Placental pericyte (primary cell): ENCODE measurements at places on chromosomes 2 and 18. TPM values are rescaled to one million over a fixed set of nuclear protein-coding genes. Genes with fewer than 3 reads are reported as not detected.

GPC1 gene
- total RNA-seq, result 51.9 and 78.5 TPM in 2 replicates

CYP1B1 gene
- total RNA-seq, result 11.5 and 70.2 TPM in 2 replicates

UGT1A1 gene
- total RNA-seq, result not detected in 2 replicates

FOSL2 gene
- 38.4 and 62.8 TPM in 2 replicates for total RNA-seq

FER1L5 gene
- total RNA-seq, result under 0.01 and 0.29 TPM in 2 replicates

SLC14A1 gene
- total RNA-seq, result 13.6 and 18.2 TPM in 2 replicates

SCN1A gene
- not detected in 2 replicates for total RNA-seq

PAIP2B gene
- under 0.01 TPM in 2 replicates for total RNA-seq

CGREF1 gene
- 0.88 TPM in 1 of 2 replicates, not detected in the other for total RNA-seq

KCNJ13 gene
- 0.22 TPM in 1 of 2 replicates, not detected in the other for total RNA-seq

C2orf81 gene
- total RNA-seq, result 0.66 and 1.6 TPM in 2 replicates
